AG08395 (cell line): ENCODE measurements at places on chromosomes 4 and X.

GRCh38 chr4:168143601-168144000 is 51.3 kb downstream of the ANXA10 start:
- DNase-seq, result no peak

- peak; percentile 68 for DNase-seq
Observed at GRCh38 chrX:40644821-40645358, 2.5 kb downstream of the CXorf38 start.

GRCh38 chr4:10164877-10165283 is 48.3 kb upstream of the WDR1 start:
- DNase-seq, result peak; percentile 76

DNA sequence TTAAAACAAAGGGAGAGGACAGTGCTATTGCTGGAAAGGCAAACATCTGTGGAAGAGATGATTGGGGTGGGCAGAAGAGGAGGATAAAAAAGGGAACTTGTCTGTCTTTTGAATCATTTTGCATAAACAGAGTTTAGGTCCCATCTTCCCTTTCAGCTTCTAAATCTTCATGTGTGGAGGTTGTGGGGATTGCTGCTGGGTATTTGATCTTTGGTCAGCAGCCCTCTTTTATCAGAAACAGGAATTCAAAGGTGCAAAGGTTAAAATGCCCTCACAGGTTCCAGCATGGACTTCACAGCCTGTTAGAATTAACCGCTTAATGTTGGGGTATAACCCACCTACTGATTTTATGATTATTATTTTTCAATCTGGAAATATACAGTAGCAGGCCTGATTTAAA is 39.5 kb upstream of the TMEM154 start:
- DNase-seq, result no peak

GRCh38 chr4:179028321-179028720 is 1586.1 kb upstream of the AGA start:
- no peak for DNase-seq

DNA sequence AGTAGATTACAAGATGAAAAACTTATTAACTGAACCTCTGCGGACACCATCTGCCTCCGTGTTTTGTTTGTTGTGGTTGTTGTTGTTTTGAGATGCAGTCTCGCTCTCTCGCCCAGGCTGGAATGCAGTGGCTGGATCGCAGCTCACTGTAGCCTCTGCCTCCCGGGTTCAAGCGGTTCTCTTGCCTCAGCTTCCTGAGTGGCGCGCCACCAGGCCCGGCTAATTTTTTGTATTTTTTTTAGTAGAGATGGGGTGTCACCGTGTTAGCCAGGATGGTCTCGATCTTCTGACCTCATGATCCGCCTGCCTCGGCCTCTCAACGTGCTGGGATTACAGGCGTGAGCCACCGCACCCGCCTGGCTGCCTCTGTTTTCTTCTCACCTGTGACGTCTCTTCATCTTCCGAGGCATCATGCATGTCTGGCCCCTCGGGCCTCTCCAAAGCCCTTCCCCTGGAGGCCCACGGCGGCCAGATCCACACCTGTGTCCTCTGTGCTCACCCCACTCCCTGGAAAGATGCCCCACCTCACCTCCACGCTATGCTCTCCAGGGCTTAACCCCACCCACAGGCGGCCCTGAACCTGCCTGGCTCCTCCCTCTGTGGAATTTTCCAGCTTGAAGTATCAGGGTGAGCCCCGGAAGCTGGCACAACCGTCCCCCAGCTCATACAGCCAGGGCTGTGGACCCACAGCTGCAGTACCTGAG is 77.0 kb upstream of the MXD4 start:
- DNase-seq, result no peak

DNA sequence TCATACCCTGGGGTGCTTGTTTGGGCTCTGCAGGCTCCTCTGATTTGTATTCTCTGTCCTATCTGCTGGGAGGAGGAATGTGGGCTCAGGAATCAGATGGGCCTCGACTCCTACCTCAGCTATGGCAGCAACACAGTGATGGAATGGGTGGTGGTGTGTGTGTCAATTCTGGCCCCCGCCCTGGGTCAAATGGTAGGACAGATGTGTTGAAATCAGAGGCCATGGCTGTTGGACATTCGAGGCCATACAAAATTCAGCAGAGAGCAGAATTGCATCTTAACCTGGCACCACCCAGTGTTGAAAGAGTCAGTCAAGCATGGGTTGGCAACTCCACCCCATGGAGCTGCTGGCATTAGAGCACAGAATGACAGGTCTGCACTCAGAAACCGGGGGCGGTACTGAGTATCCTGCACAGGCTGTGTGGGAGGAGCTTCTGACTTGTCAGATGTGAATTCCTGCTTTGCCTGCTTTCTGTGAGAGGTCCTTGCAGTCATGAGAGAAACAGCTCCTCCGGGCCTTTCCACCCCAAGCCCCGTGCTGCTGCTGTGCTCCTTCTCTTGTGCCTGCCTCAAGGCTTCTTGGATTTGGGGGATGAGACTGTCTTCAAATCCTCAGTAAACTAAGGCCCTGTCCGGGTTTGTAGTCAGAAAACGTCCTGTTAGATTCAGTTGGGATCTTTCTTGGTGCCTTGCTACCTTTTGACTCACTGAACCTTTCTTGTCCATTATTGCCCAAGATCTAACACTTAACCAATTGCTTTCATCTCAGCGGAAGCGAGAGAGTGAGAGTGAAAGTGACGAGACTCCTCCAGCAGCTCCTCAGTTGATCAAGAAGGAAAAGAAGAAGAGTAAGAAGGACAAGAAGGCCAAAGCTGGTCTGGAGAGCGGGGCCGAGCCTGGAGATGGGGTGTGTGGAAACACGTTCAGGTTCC is 13.0 kb downstream of the DKC1 start:
- no peak for DNase-seq

GRCh38 chrX:105302246-105302645 is 81.8 kb upstream of the TEX13A start:
- no peak for DNase-seq

DNA sequence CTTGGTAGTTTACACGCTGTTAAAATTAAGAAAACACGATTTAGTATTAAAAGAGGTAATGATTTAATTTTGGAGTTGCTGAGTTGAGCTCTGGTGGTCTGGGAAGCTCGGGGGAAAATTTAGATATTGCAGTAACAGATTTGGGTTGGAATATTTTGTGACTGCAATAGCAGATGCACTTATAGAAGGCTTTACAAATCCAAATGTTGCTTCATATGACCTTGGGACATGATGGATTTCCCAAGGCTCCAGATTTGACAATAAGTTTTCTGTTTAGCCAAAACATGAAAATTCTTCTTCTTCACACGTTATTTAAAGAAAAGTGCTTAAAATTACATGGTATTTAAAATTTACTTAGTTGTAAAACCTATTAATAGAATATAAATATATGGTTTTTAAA is 302.0 kb downstream of the SPRY1 start:
- DNase-seq, result no peak

GRCh38 chr4:1727117-1728031 is 6.1 kb downstream of the TACC3 start:
- peak; percentile 38 for DNase-seq

GRCh38 chrX:19554786-19555185 is 39.5 kb upstream of the MAP3K15 start:
- DNase-seq, result peak; percentile 59

- DNase-seq, result no peak
Observed at GRCh38 chr4:35975617-35976355, 268.5 kb downstream of the ARAP2 start.

DNA sequence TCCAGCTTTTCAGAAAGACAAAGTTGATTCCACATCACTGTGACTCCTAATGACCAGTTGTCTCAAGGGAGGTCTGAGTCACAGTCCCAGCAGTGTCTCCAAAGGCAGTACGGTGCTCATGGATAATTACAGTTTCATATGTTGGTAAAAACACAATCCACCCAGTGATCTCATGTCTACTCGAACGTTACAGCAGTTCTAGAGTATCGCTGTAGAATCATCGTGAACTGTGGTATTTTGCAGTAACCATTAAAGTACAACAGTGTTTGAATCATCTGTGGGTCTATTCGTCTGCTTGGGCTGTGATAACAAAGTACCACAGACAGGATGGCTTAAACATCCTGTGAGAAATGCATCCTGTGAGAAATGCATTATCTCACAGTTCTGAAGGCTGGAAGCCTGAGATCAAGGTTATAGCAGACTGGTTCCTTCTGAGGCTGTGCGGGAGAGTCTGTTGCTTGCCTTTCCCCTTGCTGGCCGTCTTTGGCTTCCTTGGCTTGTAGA is 121.1 kb upstream of the SORBS2 start:
- DNase-seq, result peak; percentile 89

DNA sequence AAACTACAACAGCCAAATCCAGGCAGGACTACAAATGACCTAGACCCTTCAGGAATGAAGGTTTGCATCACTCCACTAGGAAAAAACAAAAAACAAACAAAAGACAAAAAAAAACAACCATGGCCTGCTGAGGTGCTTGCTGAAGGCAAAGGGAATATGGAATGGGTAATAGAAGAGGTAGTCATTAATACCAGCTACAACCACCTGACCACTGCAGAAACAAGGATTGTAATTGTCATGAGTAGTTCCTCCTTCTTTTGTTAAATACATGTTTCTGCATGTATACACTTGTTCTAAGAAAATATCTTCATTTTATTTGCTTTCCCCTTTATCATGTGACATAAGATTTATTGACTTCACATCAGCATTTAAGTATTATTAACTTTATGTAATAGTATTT is 409.8 kb upstream of the GRID2 start:
- no peak for DNase-seq

DNA sequence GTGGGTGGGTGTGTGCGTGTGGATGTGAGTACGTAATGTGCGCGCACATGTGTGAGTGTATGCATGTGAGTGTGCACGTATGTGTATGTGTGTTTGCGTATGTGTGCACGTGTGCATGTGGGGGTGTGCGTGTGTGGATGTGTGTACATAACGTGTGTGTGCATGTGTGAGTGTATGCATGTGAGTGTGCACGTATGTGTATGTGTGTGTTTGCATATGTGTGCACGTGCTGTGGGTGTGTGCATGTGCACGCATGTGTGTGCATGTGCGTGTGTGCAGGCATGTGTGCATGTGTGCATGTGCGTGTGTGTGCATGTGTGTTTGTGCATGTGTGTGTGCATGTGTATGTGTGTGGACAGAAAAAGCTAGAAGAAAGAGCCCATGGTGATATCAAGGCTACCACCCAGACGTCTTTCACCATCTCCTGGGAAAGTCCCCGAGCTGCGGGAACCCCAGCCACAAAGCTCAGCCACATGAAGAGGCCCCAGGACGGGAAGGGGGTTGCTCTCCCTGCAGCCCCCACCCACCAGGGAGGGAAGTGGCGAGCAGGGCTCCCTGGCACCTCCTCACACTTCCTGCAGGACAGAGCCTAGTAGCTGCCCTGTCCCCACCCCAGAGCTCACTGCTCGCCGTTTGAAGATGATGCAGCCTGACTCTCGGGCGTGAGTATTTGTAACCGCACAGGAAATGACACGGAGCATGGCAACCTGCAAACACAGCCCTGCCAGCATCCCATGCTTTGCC is 108.3 kb downstream of the DCTD start:
- no peak for DNase-seq
